ENCODE measurements at places on chromosomes 4 and X.

DNA sequence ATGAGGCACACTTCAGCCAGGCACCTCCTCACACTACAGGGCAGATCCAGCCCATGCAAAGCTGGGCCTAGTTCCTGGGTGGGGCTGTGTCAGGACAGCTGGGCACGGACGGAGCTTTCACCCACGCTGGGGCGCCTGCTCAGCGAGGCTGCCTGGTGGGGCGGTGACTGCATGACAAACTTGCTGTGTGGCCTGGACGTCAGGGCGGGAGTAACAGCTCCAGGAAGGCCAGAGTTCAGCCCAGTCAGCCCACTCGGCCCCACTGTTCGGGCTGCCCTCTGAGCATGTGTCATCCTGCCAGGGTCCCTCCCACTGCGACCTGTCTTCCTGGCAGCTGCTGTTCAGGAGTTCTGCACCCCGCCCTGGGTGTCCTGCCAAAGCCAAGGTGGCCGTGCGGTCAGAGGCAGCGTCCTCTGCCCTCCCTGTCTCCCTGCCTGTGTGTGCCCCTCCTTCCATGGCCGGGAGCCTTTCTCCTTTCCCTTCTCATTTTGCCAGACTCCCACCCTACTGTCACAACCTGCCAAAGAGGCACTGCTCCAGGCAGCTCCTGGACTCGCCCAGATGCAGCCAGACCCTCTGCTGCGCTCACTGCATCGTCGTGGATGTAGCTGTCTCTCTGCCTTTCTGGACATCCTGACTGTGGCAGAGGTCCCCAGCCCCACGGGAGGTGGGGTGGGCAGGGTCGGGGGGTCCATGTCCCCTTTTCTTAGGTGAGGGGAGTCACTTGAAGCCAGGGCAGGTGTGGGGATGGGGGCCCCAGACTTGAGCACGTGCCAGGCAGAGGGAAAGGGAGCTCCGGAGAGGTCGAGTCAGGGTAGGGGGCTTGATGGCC lies 33.0 kb upstream of the KIAA0232 start:
- H3K4me1 ChIP-seq, result peaks cover 45% of the 10 kb centered on the region
- H3K36me3 ChIP-seq, result no peaks in the 10 kb centered on the region
- H3K4me3 ChIP-seq, result no peak overlapping the region
- DNase-seq, result peak; percentile 76
- H3K27ac ChIP-seq, result no peak overlapping the region

DNA sequence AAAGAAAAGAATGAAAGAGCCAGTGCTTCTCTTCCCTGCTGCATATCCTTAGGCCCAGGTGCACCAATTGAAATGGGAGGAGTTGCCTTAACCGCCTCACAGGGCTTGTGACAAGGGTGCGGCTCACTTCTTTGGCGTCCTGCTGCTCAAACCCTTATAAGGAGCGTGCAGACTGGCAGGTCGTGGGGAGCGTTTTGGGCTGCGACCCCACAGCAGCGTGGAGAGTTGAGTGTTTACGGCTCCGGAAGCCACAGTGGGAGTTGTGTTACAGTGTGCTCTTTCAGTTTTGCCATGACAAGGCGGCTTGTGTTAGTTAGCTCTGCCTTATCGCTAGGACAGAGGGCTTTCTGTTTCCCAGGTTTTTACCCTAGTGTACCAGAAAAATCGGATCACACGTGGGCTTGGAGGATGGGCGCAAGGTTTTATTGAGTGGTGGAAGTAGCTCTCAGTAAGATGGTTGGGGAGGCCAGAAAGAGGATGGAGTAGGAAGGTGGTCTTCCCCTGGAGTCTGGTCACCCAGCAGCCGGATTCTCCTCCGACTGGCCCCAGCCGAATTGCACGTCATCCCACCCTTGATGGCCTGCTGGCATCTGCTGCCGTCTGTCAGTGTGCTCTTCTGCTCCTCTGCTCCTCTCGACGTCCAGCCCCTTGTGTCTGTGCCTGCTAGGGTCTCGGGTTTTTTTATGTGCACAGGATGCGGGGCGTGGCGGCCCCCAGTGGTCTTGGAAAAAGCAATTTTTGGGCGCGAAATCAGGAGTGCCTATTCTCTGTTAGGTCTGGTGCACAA lies 718.9 kb downstream of the ARAP2 start:
- peak overlapping the region; percentile 63 for H3K27ac ChIP-seq
- H3K27me3 ChIP-seq, result no peaks in the 10 kb centered on the region
- no peak for DNase-seq
- no peaks in the 10 kb centered on the region for H3K4me1 ChIP-seq

DNA sequence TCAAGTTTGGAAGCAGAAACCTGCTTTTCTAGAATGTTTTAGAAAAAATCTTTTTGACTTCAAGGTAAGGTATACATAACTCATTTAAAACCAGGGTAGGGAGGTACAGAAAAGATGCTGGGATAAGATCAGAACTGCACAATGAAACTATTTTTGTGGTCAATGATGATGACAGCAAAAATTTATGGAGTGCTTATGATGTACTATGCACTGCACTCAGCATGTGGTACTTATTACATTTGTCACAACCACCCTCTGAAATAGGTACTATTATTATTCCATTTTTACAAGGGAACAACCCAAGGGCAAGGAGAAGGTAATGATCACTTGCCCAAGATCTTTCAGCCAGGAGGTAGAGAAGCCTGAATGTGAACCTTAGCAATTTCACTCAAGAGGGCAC lies 8.0 kb downstream of the GPM6B start:
- H3K36me3 ChIP-seq, result no peaks in the 10 kb centered on the region
- H3K4me1 ChIP-seq, result no peaks in the 10 kb centered on the region
- no peaks in the 10 kb centered on the region for H3K27me3 ChIP-seq
- no peak overlapping the region for H3K27ac ChIP-seq
- no peak overlapping the region for H3K4me3 ChIP-seq

DNA sequence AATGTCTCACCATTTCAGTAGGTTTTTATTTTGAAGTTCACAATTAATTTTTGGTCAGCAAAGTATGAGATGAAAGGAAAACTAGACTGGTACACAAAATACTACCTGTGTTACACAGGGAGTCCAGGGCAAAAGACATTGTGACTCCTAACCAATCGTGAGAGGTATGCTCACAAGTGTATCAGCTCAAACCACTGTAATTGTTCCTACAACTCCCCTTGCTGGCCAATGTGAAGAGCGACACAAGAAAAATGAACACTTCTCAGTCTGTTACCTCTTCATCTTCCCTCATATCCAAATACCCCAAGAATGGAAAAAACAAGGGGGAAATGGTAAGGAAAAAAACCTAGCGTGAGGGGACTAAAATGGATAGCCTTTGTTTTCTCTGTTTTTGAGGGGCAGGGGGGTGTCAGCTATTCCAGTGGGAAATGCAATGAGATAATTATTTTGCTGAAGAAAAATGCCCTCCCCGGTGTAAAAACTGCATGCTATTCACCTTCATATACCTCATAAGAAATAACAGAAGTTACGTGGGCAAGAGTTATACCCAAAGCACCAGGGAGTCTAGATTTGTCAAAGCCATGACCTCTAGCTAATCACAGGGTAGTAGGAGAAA lies 30.6 kb upstream of the NSUN7 start:
- no peak overlapping the region for H3K4me3 ChIP-seq
- no peaks in the 10 kb centered on the region for H3K4me1 ChIP-seq
- no peak for DNase-seq
- no peaks in the 10 kb centered on the region for H3K36me3 ChIP-seq
